ENCODE measurements at places on chromosomes 1 and 21. TPM values are rescaled to one million over a fixed set of nuclear protein-coding genes. Genes with fewer than 3 reads are reported as not detected.

Gene CD58
- total RNA-seq: 20.2 TPM

Gene TBX15
- 0.10 TPM for total RNA-seq

Gene SLC30A10
- total RNA-seq: not detected

Gene MMP23B
- 0.51 TPM for total RNA-seq

Gene CNTN2
- not detected for total RNA-seq

Gene AXDND1
- total RNA-seq: 0.29 TPM

Gene CAMK2N1
- 27.4 TPM for total RNA-seq

Gene SLAMF9
- 0.40 TPM for total RNA-seq
